ENCODE measurements at places on chromosomes 5 and 9.
A peak's percentile ranks its signal among the peaks of the same experiment; 100 is the strongest.

- DNase-seq: no peak
Measured at GRCh38 chr5:155475318-155475717, 461.8 kb downstream of the KIF4B start.

- no peak for DNase-seq
Measured at GRCh38 chr5:83473346-83474160, 2.0 kb downstream of the VCAN start.

- DNase-seq: no peak
Measured at GRCh38 chr9:122468735-122469134, 9.0 kb downstream of the OR1J1 start.

DNA sequence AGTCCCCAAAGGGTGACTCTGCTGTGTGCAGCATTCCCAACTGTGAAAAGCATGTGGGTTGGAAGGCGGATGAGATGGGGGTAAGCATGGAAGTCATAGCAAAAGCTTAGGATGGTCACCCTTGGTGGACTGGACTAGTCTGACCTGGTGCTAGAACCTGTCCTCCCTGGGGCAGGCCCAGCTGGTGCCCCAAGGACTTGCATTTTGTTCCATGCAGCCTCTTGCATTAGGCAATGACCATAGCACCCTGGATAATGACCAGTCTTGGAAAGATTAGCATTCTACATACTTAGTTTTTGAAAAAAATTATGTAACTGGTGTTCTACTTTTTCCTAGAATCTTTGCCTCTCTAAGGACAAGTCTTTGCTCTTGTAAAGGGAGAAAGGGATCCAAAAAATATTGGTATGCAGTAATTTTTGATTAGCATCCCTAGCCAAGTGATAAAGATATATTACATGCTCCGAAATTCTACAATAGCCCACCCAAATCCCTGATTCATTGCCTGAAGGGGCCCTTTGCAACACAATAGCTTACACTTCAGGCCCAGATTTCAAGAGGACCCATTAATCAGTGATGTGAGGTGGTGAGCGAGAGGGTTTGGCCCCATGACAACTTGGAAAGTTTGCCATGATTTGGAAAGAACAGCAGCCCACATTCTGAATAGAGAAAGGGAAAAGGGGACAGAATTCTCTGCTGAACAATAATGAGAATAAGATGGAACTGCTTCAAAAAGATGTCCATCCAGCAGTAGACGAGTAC is 93.3 kb upstream of the CD180 start:
- DNase-seq: no peak

DNA sequence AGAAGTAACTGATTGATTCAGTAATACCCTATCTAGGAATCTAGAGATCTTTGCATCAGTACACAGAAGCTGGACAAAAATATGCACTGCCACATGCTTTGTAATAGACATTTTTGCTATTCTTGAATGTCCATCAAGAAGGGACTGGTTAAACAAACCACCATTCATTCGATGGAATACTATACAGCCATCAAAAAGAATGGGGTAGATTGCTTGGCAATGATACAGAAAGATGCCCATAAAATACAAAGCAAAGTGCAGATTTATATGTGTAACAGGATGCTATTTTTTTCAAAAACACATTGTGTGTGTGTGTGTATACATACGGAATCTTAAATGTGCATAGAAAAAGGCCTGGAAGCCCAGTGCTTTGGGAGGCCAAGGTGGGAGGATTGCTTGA is 7.6 kb downstream of the TNIP1 start:
- no peak for DNase-seq

DNA sequence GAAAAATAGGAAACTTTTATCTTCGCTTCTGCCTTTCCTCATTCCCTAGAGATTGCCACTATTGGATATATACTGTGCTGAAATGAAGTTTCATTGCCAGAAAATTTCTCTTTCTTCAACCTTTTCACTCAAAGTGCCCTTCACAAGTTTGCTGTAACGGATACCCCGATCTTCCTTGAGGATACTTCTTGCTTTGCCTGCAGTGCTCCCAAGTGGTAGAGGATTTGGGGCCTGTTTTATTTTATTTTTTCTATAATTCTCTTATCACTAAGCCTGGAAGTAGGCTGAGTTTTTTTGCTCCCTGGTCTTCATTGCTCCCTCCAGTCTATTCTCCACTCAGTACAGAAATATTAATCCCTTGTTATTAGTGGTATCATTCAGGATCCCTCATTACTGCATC is 481.4 kb upstream of the CDH18 start:
- no peak for DNase-seq

DNA sequence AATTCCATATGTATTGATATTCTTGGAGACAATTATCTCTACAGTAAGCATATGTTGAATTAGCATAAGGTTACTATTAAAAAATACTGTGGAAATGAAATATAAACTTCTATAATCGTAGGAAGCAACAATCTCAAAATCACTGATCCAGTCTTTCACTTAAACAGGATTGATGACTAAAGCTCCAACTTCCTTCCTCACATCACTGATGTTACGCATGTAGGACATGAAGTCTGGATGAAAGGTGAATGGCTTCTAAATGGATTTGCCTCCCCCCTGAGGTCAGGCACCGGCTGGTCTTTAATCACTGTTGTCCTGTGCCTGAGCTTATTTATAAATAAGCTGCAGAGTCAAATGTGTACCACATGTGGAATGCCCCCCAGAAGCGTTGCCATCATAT is 157.1 kb upstream of the NFIB start:
- no peak for DNase-seq

- DNase-seq: no peak
Measured at GRCh38 chr9:121853617-121854395, 202.4 kb downstream of the DAB2IP start.

GRCh38 chr5:149838881-149839739 is 105.5 kb downstream of the PDE6A start:
- no peak for DNase-seq

DNA sequence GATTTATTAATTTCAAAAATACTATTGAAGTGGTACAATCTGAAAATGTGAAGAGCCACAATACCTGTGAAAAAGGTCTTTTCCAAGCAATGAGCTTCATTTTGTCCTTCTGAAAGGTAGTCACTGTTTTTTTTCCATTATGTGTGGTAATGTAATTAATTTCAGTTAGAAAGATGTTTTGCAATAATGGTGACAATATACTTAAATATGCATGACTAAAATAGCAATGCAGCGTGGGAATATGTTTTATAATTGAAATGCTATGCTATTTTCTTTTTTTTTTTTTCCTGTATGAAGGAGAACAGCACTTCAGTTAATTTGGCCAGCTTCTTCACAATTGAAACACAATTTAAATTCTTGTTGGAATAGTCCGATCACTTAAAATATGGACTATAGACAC is 41.9 kb downstream of the NPR3 start:
- DNase-seq: no peak

DNA sequence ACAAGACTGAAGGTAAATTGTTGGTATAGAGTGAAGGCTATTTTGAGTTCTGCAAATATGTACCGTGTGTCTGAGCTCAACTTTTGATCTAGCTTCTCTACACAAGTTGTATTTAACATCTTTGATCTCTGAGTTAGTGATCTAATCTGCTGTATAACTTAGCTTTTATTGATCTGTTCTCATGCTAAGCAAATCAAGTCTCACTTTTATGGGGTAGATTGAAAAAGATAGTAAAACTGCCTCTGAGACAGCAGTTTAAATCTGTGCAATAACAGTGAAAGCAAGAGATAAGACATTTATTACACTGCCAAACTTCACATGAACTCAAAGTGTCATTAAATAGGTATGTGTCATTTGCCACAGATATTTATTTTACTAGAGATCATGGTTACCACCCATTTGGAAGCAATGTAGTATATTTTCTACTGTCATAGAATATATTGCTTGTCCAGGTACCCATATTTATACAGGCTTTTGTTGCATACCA is 477.3 kb downstream of the ISL1 start:
- DNase-seq: peak; percentile 89

DNA sequence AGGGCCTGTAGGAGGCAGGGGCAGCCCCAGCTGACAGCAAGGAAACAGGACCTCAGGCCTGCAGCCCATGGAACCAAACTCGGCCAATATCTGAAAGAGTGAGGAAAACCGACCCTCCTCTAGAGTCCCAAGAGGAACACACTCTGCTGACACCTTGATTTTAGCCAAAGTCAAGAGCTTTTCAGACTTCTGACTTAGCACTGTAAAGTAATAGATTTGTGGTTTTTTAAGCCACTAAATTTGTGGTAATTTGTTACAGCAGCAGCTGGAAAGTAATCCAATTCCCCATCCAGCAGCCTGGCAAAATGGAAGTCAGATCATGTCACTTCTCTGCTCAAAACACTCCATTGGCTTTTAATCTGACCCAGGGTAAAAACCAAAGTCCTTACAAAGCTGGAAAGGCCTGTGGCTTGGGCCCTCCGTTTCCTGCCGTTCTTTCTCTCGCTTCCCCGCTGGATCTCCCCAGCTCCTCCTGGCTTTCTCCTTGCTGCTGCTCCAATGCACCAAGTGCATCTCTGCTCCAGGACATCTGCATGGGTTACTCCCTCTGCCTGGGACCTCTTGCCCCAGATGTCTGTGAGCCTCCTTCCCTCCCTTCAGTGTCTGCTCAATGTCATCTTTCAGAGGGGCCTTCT is 79.0 kb downstream of the C5orf15 start:
- no peak for DNase-seq

DNA sequence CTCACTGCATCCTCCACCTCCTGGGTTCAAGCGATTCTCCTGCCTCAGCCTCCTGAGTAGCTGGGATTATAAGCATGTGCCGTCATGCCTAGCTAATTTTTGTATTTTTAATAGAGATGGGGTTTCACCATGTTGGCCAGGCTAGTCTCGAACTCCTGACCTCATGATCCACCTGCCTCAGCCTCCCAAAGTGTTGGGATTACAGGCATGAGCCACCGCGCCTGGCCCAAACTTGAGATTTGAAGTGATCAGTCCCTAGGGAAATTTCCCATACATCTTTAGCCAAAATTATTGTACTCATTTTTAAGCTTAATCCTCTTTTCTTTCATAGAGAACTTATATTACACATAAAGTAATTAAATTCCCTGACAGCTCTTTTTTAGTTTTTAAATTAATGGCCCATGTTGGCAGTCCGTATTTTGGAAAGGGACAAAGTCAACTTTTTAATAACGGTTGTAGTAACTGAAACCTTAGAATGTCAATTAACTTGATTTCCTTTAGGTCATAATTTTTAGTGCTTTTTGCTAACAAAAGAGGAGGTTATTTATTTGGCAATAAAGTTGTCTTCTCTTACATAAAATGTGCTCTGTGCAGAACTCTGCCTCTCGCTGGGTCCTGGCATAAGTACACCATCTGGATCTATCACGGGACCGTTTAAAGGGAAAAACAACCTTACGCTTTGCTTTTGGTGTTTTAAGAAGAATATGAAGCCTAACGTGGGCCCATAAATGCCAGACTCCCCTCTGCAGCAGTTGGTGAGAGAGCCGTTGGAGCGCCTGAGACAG is 142.3 kb upstream of the OTULINL start:
- no peak for DNase-seq

DNA sequence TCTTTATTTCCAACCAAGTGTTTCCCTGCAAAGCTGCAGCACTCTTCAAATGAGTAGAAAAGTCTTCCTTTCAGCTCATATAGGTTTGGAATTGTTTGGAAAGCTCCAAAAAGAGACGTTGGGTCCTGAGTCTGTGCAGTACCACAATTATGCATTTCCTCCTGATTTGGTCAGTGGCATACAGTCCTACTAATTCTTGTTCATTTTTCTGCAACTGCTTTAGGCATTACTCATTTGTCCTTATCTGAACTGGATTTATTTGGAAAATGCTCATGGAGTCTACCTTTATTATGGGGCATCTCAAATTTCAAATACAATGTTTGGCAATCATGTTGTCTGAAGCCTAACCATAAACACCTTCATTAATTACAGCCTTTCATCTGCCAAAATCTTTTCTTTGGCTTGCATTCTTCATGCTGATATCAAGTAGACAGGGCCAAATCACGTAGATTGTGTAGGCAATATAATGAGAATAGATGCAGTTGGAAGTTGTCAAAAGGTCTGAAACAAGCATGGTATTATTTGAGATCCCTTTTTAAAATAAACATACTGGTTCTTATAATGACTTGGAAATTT is 232.8 kb downstream of the TLE1 start:
- no peak for DNase-seq

GRCh38 chr5:125470280-125470902 is 724.0 kb upstream of the ZNF608 start:
- DNase-seq: no peak

DNA sequence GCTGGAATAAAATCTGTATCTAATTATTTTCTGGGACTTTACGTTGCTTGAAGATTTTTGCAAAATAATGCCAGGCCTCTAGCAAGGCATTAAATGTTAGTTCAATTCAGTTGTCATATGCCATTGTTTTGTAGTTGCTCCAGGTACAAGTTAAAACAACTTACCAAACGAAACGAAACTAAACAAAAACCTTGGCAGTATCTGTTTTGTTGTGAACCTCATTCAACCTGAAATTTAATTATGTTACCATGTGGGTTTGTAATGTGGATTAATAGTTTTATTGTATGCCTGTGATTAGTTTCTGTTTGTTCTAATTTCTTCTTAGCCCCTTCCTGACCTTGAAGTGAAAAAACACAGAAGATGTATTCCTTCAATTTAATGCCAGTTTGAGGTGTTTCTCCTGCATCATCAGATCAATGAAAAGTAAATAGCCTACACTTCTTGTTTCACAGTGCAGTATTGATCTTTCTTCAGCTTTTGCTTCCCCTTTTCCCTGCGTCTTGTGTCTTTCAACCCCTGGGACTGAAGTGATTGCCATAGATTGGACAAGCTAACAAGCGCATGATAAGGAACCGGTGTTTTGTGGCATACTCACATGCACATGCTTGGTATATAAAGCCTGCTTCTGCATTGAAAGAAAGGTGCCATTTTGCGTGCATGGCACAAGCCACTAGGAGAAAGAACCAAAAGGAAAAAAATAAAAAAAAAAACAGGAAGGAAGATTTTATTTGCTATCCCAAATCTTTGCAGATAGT is 699.0 kb upstream of the ARRDC3 start:
- DNase-seq: no peak

GRCh38 chr9:71079451-71079850 is 42.0 kb downstream of the TRPM3 start:
- no peak for DNase-seq

DNA sequence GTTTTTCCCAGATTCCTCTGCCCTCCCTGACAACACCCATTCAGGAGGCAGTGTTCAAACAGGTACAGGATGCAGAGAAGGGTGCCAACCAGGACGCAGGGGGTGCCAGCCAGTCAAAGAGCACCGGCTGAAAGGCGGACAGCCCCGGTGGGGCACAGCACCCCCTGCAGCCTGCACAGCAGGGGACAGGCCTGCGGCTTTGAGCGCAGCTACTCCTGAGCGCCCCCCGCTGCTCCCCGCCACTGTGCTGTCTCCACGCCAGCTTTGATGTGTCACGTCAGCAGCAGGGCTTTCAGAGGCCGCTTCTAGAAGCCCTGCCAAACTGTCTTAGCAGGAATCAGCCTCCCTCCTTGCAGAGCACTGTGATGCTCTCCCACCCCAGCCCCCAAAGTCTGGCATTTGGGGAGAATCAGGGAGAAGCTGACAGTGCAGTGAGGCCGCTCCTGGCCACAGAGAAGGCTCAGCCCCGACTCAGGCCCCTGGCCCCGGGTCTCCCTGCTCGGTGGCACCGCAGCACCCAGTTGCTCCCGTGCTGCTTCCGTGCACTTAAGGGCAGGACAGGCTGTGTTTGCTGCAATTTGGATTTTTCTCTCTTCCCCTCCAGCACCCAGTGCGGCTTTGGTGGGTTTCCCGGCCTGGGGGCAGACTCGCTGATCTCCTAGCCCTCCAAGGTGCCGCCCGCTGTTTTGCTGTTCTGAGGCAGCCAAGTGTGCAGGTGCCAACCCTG is 20.3 kb downstream of the AK8 start:
- DNase-seq: no peak

- no peak for DNase-seq
Measured at GRCh38 chr5:134577796-134578577, 52.5 kb downstream of the JADE2 start.
